GF-D8 (cell line): ENCODE measurements at places on chromosomes 3 and 15.

GRCh38 chr3:168061332-168061996 is 34.3 kb downstream of the GOLIM4 start:
- no peak for DNase-seq

GRCh38 chr3:9666704-9667445 is 17.6 kb downstream of the MTMR14 start:
- no peak for DNase-seq

DNA sequence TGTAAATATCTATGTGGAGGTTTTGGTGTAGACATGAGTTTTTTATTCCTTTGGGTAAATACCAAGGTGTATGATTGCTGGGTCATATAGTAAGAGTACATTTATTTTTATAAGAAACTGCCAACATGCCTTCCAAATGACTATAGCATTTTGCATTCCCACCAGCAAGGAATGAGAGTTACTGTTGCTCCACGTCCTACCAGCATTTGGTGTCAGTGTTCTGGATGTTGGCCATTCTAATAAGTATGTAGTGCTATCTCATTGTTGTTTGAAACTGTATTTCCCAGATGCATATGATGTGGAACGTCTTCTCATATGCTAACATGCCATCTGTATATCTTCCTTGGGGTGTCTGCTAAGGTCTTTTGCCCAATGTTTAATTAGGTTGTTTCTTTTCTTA is 38.7 kb downstream of the LHFPL4 start:
- no peak for DNase-seq

- no peak for DNase-seq
Measured at GRCh38 chr3:16990163-16990562, 105.4 kb downstream of the PLCL2 start.
